ENCODE measurements at places on chromosomes 6 and 20.

DNA sequence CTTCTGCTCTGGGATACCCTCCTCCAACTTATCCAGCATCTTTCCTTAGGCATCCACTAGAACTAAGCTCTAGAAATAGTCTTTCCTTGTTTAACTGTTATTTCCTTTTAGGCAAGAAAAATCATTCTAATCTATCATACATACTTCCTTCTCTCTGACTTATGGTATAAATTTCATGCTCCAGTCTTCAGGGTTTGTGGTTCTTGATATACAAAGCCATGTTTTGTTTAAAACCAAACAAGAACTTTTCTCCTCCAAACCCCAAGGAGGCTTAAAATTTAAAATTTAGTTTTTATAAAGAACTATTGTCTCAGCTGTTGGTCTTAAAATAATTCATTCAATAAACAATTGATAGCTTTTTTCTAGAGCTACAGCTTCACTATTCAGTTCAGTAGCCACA, 77.2 kb downstream of the CD164 start:
- no peak for DNase-seq

DNA sequence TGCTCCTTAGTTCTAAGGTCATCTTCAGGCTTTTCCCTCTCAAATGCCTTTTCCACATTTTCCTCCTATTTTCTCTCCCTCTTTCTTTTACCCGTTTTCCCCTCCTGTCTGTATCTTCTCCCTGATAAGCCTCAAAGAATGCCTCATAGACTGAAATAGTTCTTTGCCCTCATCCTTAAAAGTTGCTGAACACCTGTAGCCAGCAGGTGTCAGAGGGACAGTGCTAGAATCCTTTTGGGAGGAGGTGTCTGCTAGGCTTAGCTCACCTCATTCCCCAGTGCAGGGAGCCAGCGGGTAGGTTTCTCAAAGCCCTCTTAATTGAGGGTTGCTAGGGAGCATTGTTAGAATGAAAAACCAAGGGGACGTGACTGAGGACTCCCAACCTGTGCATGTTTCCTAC, 204.0 kb downstream of the TSHZ2 start:
- no peak for DNase-seq

DNA sequence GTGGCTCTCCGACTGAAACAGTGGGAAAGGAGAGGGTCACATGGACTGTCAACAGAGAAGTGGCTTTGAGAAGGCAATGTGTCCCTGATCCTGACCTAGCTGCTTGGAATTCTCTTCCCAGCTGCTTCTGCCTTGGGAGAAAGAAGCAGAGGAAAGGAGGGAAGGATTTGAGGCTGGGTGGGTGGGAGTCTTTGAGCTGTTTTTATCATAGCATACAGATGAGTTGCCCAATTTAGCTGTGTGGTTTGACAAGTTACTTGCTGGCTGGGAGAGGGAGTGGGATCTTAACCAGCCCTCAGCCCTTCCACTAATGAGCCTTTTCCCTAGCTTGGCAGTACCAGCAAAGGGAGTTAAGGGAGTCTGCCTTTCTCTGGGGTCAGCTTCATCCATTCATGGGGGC, 51.1 kb upstream of the MYL9 start:
- DNase-seq, result no peak

GRCh38 chr6:26021001-26021349, 58.4 kb downstream of the TRIM38 start:
- DNase-seq, result no peak

GRCh38 chr6:49839957-49840356, 26.4 kb downstream of the CRISP1 start:
- DNase-seq, result no peak

DNA sequence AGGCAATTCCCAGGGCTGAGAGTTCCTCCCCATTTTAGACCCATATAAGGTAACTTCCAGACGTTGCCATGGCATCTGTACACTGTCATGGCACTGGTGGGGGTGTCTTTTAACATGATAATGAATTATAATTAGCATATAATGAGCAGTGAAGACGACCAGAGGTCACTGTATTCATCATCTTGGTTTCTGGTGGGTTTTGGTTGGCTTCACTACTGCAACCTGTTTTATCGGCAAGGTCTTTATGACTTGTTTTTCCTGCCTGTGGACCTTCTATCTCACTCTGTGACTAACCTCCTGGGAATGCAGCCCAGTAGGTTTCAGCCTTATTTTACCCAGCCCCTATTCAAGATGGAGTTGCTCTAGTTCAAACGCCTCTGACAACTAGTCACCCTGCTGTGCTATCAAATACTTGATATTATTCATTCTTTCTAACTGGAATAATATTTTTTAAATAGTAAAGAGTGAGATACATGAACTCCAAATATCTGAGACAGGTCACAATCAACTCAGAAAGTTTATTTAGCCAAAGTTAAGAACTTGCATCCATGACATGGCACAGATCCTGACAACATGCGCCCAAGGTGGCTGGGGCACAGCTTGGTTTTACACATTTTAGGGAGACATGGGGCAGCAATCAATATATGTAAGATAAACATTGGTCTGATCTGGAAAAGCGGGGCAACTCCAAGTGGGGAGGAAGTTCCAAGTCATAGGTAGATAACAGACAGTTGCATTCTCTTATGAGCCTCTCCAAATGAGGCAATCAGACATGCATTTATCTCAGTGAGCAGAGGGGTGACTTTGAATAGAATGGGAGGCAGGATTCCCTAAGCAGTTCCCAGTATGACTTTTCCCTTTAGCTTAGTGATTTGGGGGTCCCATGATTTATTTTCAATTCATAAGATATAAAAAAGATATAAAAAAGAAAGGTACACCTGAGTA, 1.2 kb upstream of the UFL1 start:
- DNase-seq, result no peak

GRCh38 chr6:7543789-7544424, 2.4 kb downstream of the DSP start:
- no peak for DNase-seq

DNA sequence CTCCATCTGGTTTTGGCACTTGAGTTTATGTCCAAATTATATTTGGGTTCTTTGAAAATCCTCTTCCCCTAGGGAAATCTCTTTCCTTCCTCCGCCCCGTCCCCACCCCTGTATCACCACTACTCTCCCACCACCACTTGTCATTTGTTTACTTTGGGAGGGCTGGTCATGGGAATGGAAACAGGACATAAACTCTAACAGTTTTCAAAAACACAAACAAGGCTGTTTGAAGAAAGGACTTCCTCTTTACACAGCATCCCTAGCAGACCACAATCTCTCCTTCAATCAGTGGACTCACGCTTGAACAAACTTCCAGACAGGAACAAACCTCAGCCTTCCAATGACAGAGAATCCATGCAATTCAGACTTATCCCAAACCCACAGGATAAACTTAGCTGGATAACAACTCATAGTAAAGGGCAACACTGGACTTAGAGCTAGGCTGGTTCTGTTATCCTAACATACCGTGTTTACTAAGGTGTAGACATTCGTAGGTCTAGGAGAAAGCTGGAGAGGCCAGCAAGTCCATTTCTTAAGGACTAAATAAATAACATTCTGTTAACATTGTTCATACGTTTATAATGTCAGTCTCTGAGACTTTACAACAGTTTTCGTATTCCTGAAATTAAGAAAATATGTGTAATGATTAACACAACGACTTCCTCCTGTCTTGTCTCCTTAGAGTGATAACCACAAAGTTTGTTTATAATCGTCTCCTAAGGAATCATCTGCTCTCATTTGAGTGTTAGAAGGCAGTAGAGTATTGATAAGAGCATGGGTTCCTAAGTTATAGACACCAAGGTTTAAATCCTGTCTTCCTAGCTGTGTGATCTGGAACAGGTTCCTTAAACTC, 44.1 kb upstream of the CTAGE9 start:
- DNase-seq, result no peak

DNA sequence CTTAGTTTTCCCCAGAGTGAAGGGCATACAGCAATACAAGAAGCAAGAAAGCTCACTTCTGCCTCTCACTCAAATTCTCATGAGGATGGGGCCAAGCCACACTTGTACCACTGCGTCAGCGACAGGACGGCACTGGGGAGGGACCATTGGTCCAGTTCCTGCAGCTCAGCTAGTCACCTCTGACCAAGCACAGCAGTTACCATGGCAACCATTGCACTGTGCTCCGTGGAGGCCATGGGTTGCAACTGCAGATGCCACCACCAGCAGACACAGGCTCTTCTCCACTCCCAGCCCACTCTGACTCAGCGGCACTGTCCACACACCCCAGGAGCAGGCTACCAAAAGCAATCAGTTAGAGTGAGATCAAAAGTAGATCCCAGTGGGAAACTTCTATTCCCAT, 441.1 kb upstream of the ARID1B start:
- DNase-seq, result no peak

- no peak for DNase-seq
Observed at GRCh38 chr6:107171513-107171912, 56.2 kb upstream of the BEND3 start.

GRCh38 chr6:8513174-8513573, 77.8 kb upstream of the SLC35B3 start:
- DNase-seq, result no peak

GRCh38 chr6:53910834-53911233, 116.0 kb downstream of the LRRC1 start:
- DNase-seq, result no peak

DNA sequence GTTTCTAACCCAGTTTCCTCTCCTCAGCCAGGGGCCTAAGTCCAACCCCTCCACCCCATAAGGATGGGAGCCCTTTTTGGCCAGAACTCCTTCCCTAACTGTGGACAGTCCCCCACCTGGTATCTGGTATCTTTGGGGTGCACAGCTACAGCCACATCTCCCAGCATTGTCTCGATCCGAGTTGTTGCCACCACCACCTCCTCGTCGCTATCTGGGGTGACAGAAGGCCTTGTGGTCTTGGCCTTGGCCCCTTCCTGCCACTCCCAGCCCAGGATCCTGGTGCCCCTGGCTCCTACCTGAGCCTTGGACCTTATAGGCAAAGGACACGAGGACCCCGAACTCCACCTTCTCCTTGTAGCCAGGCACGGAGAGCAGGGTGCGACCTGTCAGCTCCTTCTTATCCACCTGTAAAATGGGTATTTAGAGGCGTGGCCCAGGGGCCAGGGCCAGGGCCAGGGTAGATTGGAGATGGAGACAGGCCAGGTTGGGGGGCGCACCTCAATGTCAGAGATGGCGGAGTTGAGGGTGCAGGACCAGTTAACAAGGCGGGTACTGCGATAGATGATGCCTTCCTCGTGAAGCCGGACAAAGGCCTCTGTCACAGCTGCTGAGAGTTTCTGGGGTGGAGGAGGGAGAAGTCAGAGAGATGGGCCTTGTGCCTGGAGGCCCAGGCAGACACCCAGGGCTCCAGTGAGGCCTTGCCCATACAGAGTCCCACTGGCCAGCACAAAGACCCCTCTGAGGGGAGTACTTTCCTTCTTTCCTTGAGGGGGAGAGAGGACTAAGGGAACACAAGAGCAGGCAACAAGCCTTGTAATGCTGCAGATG, 7.2 kb upstream of the VWA7 start:
- DNase-seq, result no peak

- DNase-seq, result no peak
Observed at GRCh38 chr20:15396900-15397299, 1059.5 kb upstream of the FLRT3 start.
